Activated CD4-positive, alpha-beta T cell treated with anti-CD3 and anti-CD28 coated beads, Interleukin-10, Interleukin-2, amounts not matched to agents 100 ng/mL and 50 ng/mL, durations not matched to agents 16 hours and 8 hours (primary cell): ENCODE measurements at places on chromosomes 5 and 9.
A peak's percentile ranks its signal among the peaks of the same experiment; 100 is the strongest.

DNA sequence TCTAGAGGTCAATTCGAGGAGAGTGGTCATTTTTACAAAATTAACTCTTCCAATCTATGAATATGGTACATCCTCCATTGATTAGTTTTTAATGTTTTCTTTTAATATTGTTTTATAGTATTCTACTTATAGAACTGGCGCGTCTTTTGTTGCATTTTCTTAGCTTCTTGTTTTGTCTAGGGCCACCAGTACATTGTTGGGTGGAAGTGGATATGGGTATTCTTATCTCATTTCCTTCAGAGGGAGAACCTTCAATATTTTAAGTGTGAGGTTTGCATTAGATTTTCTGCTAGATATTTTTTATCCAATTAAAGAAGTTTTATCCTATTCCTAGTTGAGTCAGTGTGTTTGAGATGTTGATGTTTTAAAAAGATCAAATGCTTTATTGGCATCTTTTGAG is 69.8 kb downstream of the RPS23 start:
- DNase-seq, result no peak

- no peak for DNase-seq
Observed at GRCh38 chr9:131240047-131240921, 36.0 kb downstream of the FAM78A start.

DNA sequence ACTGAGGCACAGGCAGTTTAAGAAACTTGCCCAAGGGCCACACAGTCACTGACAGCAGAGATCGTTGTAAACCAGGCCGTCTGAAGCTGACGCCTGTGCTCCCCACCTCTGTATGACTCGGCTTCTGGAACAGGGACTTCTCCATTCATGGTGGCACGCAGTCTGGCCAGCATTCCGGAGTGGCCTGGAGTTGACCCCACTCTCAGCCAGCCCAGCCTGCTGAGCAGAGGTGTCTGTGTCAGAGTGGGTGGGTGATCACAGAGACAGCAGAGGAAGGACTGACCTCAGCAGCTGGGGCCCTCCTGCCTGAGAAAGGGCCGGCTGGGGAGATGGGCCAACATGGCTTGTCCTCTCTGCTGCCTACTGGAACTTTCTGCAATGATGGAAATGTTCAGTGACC is 12.6 kb downstream of the LRSAM1 start:
- no peak for DNase-seq

GRCh38 chr9:130451509-130452388 is 7.0 kb downstream of the ASS1 start:
- peak; percentile 16 for DNase-seq

- no peak for DNase-seq
Observed at GRCh38 chr9:89514337-89514736, 16.4 kb upstream of the SEMA4D start.

GRCh38 chr5:151139015-151139414 is 18.6 kb downstream of the ANXA6 start:
- no peak for DNase-seq

- no peak for DNase-seq
Observed at GRCh38 chr9:69951411-69951810, 92.2 kb upstream of the MAMDC2 start.

DNA sequence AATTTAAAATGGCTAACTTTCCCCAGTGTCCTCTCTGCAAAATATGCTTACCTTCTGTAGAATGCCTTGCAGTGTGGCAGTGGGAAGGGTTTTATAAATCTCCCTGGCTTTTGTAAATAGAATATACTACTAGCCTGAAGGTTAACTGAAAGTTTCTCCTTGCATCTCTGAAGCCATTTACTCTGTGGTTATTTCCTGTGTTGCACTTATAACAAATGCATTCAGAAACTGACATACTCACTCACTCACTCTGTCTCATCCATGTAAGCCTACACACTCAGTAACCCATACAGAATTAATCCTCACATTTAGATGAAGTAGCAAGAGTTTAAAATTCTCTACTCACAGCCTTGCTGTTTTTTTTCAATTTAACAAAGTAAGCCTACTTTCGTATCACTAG is 87.1 kb upstream of the SH3GL2 start:
- no peak for DNase-seq

GRCh38 chr5:135179308-135179980 is 145.4 kb upstream of the PITX1 start:
- no peak for DNase-seq

DNA sequence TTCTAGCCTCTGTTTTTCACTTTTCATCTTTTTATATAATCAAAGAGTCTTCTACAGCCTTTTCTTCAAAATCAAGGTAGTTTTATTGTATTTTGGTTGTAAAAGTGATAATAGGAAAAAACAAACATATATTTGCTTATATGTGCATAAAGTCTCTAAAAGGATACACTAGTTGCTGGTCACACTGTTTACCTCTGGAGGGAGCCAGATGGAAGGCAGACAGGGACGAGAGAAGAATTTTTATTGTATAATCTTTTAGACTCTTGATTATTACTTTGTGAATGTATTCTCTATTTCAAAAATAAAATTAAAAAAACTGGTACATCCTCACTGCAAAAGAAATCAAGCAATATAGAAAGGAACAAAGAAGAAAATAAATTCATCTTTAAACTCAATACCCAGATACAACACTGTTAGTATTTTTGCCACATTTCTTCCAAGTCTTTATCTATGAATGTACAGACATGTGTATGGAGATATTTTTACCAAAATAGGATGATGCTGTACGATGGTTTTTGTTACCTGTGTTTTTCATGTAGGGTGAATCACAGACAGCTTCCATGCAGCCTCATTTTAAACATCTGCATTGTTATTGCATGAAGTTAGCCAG is 6.1 kb upstream of the RNF183 start:
- DNase-seq, result peak; percentile 54

DNA sequence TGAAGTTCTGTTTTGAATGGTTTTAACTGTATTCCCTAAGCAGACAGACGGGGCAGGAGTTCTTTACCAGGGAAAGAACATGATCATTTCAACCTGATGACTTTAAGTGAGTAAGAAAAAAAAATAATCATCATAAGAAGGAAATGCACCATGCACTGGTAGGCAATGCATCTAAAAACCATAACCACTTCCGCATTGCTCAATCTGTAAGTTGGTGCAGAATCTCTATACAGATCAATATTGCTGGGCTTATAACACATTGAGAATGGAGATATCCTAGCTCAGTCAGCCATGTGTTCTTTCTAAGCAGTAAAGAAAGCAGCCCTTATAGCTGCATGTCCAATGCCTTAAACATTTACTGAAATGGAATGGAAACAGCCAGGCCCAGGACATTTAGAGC is 407.1 kb upstream of the DMAC1 start:
- DNase-seq, result peak; percentile 32

GRCh38 chr9:108911820-108912219 is 22.1 kb downstream of the ELP1 start:
- no peak for DNase-seq
